ENCODE measurements at places on chromosomes 12 and 14.
A peak's percentile ranks its signal among the peaks of the same experiment; 100 is the strongest.

GRCh38 chr12:120252071-120252906 is 13.2 kb downstream of the PXN start:
- peak; percentile 69 for DNase-seq

GRCh38 chr12:32390572-32391219 is 8.7 kb upstream of the FGD4 start:
- no peak for DNase-seq

DNA sequence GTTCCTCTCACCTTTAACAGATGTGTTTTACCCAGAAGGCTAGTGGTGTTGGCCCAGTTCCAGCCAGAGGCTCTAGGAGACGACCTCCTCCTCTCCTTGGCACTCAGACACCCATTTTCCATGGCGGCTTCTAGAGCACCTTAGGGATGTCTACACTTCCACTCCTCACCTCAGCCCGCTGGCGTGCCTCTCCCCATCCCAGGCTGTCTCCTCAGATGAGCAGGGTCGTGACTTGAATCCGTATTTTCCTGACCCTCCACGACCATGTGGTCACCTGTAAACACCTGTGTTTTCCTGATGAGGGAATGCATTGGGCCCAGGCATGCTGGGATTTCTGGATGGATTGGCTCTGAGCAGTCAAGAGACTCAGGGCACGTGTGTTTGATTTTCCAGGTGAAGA is 21.8 kb upstream of the RIN3 start:
- no peak for DNase-seq

GRCh38 chr14:53670701-53671100 is 285.9 kb downstream of the BMP4 start:
- no peak for DNase-seq

DNA sequence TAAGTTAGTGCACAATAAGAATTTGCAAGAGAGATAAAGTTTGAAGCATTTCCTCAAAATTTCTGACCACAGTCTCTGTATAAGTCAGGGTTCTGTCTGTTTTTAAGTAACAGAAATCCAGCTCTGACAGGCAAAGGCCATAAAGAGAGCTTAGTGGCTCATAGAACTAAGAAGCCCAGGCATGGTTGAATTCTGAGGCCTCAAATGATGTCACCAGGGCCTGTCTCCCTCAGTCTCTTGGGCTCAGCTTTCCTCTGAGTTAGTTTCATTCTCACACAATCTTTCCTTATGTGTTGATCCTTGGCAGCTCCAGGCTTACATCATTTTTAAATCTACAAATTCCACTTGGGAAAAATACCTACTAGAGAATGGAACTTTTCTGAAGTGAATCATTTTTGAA is 173.4 kb upstream of the ATP2B1 start:
- no peak for DNase-seq

- peak; percentile 73 for DNase-seq
These were observed 12.9 kb upstream of the NEMF start for GRCh38 chr14:49865431-49865859.

DNA sequence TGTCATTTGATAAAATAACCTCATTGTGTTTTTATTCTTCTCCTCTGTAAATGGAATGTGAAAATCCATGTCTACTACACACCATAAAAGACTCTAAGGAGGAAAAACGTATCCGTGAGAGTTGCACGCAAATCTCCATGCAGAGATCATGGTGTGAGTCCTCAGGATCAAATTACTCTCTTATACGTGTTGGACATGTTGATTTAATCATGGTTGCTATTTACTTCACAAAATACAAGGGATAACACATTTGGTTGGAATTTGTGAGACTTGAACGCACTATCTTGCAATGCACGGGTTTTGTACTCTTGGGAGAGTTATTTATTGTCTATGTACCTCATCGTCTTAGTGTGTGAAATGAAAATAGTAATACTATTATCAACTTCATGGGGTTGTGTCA is 128.0 kb upstream of the RASSF8 start:
- no peak for DNase-seq

- no peak for DNase-seq
These were observed 14.7 kb downstream of the PCBP2 start for GRCh38 chr12:53466640-53467039.

GRCh38 chr12:111226680-111227079 is 142.2 kb downstream of the PHETA1 start:
- DNase-seq, result no peak

DNA sequence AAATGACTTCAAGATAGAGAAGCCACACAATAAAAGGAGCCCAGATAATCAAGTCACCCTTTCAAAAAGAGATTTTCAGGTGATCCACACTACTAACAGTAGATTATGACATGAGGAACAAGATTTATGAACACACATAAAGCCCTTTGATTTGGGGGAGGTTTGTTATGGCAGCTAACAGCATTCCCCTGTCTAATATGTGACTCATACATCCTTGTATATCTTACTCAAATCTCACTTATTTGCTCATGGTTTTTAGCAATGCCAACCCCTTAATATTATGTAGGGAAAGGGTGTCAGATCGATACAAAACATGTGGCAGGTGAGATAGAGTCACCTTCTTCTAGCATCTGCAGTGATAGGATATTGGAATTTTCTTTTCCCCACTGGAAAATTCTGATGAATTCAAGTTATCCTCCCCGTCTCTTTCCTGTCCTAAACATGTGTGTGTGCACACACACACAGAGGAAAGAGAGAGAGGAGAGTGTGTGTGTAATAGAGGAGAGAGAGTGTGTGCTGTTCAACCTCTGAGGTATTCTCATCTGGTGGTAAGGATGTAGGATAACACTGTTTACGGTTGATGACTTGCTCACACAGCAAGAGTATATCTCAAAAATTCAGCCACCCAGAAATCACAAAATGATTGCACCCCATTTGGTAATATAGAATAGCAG is 319.9 kb downstream of the KCNC2 start:
- DNase-seq, result no peak

DNA sequence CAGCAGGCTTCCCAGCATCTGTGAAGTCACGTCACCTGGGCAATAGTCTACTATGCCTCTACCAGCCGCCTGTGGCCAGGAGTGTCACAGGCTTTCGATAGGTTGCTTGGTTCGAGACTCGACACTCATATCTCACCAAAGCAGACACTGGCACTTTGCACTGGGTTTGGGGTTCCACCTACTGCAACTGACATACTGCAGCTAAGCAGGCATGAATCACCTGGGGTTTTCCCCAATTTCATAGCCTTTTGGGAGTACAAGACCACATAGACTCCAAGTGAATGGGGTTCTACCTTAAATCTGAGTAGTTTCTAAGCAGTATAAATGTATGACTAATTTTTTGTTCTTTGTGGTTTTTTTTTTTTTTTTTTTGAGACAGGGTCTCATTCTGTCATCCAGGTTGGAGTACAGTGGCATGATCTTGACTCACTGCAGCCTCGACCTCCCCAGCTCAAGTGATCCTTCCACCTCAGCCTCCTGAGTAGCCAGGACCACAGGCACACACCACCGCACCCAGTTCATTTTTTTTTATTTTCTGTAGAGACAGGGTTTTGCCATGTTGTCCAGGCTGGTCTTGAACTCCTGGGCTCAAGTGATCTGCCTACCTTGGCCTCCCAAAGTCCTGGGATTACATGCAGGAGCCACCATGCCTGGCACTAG is 32.1 kb downstream of the DMAC2L start:
- peak; percentile 47 for DNase-seq

- DNase-seq, result no peak
These were observed 13.9 kb downstream of the GNS start for GRCh38 chr12:64745259-64745807.

GRCh38 chr14:39492267-39492666 is 60.0 kb upstream of the FBXO33 start:
- DNase-seq, result no peak

DNA sequence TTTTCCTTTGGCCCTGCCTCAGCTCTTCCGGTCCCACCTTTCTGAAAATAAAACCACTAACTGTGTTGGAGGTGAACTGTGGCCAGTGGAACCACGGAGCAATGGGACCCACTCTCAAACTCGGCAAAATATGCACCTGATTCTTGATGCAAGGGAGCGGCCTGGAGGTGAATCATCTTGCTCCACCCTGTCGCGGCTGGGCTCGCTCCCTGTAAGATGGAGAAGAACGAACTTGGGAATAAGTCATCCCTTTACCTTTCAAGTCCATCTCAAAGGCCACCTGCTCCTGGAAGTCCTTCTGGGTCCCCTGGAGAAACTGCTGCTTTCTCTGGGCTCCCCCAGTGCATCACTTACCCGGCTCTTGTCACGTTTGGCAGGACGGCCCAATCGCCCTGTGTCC is 309.9 kb downstream of the BCL11B start:
- DNase-seq, result no peak

DNA sequence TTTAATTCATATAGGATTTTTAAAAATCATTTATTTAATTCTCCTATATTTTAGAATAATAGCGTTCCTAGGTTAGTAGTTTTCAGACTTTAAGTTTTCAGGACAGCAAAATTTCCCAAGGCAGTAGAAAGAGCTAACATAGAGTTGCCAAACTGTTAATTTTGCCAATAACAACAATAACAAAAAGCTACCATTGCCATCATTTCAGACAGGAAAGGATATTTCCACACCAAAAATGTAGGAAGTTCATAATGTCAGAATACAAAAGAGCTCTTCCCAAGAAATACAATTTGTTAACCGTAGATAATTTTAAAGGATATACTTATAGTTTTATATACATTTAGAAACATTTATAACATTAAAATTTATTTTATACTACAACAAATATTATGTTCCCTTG is 81.4 kb upstream of the EEA1 start:
- DNase-seq, result no peak

DNA sequence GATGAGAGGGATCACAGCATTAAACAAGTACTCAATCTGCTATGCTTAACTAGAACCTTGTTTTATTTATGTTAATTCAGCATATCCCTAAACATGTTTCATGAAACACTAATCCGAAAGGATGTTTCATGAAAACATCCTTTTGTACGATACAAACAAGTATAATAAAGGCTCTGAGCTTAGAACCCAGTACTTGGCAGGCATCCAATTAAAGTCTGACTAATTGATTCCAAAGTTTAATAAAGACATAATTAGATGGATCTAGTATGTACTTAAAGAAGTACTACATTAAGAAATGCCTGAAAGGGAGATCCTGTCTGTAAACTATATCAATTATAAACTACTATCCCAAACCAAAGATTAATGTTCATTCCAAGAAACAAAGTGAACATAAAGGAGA is 51.8 kb downstream of the SCAF11 start:
- no peak for DNase-seq

DNA sequence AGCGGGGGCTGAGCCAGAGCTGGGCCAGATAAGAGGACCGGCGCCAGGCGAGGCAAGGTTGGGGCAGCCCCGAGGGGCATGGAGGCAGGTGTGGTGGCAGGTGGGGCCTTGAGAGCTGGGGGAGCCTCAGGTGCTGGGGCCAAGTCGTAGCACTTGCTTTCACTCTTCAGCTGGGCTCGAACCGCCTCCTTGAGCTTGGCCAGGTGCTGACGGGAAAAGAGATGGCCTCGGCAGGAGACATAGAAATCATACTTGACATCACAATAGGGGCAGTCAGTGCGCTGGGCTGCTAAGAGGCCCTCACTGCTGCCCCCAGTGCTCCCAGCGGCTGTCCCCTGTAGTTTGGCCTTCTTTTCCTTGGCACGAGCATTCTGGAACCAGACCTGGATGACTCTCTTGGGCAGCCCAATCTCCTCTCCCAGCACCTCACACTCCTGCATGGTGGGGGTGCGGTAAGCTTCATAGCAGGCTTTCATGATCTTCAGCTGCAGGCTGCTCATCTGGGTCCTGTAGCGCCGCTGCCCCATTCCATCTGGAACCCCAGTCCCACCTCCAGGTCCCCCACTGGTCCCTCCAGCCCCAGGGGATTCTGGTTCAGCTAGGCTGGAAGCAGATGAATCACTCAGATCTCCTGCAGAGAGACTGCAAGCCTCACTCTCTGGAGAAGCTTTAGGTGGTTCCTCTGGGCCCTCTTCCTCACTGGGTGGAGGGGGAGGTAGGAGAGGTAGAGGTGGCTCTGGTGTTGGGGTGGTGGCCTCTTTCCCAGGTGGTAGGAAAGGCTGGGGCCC is 28.1 kb downstream of the ZFHX2 start:
- DNase-seq, result no peak

DNA sequence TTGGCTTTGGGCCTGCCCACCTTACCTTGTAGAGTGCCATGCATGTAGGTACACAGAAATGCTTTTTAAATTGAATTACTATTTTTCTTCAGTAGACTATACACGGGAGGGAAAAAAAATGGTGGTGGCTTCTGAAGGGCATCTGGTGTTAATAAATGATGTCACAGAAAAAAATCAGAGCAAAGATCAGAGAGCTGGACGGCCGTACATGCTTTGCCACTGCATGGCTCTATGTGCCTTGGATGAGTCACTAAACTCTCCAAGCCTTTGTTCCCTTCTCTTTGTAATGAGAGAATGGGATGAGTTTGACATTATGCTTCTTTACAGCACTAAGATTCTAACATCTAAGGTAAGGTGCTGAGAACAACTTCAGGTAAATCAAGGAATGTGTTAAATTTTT is 376.4 kb upstream of the DDHD1 start:
- no peak for DNase-seq

GRCh38 chr12:128420163-128420562 is 153.2 kb downstream of the TMEM132C start:
- no peak for DNase-seq

DNA sequence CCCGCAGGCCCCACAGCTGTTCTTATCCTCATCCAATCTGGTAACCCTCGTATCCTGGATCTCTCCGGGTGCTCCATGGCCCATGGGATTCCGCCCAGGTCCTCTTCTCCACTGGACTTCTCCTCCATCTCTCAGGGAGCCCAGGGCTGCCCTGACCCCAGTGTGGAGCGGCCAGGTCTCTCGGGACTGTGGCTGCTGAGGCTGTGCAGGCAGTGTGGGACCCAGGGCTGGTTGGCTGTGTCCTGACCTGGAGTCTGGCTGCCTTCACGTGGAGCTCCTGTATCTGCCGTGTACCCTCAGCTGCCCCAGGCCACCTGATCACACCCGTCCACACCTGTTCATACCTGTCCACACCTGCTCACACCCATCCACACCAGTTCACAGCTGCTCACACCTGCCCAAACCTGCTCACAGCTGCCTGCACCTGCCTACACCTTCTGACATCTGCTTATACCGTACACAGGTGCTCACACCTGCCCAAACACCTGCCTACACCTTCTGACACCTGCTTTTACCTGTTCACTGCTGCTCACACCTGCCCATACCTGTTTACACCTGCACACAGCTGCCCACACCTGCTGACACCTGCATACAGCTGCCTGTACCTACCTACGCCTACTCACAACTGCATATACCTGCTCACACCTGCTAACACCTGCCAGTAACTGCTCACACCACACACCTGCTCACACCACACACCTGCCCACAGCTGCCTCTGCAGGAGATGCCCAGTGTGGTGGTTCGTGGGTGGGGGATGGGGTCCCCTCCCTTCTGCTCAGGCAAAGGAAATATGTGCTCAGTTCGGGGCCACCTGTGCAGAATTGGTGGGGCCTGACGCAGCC is 92.2 kb downstream of the GALNT9 start:
- no peak for DNase-seq

- no peak for DNase-seq
These were observed 317.0 kb upstream of the TMTC1 start for GRCh38 chr12:30100741-30101140.

- DNase-seq, result no peak
These were observed 182.8 kb downstream of the SLC5A8 start for GRCh38 chr12:101027200-101027599.

Data from activated CD4-positive, alpha-beta T cell treated with anti-CD3 and anti-CD28 coated beads, Interleukin-2, amount 50 U/mL, for 4 hours (primary cell).